ENCODE measurements at places on chromosomes 7 and 10. TPM values are rescaled to one million over a fixed set of nuclear protein-coding genes. Genes with fewer than 3 reads are reported as not detected.
A peak's percentile ranks its signal among the peaks of the same experiment; 100 is the strongest.

GRCh38 chr7:1560620-1561031 lies 4.6 kb upstream of the TMEM184A start:
- DNase-seq, result peak; percentile 38

DNA sequence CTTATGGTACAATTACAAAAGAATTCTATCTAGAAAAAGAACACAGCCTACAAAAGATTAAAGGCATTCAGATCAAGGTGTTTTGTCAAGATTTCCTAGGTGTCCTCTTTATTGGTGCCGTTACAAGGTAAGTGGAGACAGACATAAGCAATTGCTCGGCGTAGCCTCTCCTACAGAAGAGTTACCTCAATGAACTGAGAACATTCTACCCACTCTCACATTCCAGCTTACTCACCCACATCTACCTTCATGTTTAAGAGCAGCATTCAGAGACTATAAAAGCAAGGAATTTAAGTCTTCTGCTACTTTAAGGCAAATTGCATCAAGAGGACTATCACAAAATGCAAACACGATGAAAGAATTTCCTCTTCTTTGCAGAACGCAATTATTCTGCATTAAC lies 29.5 kb downstream of the MPP7 start:
- DNase-seq, result no peak

GRCh38 chr7:141676618-141677017 lies 25.3 kb downstream of the DENND11 start:
- no peak for DNase-seq

DNA sequence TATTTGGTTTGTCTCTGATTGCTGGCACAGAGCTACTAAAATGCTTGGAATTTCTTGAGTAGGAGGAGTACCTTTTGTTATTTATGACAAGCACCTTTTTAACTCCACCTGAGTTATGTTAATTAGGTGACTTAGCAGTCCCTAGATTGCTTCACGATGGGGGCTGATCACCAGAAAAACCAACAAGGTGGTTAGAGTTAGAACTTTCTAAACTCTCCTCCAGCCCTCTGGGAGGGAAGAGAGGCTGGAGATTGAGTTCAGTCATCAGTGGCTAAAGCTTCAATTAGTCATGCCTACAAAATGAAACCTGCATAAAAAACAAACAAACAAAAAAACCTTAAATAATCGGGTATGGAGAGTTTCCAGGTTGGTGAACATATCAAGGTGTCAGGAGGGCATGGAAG lies 23.6 kb upstream of the ING3 start:
- DNase-seq, result no peak

The FAM180A gene
- total RNA-seq, result 13.3 TPM

- no peak for DNase-seq
Measured at GRCh38 chr10:63977329-63977923, 456.2 kb downstream of the REEP3 start.

The PPIF gene
- 153 TPM for total RNA-seq

The MMD2 gene
- not detected for total RNA-seq

DNA sequence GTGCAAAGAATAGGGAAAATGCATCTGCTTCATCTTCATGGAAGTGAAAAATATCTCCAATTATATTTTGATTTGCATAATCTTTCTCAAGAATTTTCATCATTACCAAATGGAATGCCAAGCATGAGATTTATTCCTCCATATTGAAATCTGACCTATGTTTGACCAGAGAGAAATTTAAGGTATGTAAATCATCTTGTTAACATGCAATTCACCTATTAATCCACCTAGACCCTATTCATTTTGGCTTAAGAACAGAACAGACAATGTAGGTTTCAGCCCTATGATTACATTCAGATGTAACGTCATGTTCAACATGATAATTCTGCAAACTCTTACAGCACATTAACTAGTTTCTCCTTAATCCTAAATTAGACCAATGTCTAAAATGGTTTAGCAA lies 30.8 kb upstream of the TMEM140 start:
- DNase-seq, result no peak

GRCh38 chr10:115972426-115972825 lies 300.6 kb downstream of the GFRA1 start:
- DNase-seq, result no peak

The CYP3A4 gene
- total RNA-seq, result not detected

DNA sequence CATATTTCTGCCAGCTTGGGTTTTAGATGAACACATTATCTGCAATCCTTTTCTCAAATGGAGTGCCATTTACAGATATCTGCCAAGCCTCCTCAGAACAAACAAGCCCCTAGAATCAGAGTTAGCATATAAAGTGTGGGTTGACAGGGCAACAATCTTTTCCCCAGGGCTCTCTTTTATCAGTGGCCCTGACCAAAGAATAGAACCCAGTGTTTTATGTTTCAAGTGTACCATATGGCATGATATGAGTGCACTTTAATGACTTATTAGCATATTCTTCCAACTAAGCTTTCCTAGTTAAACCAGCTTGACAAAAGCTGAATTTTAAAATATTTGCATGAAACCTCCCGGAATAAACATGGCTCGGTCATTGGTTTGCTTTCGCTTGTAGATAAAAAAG lies 57.3 kb downstream of the EVX1 start:
- no peak for DNase-seq

GRCh38 chr10:69102440-69102839 lies 14.5 kb downstream of the SRGN start:
- DNase-seq, result no peak

- no peak for DNase-seq
Measured at GRCh38 chr7:15248514-15248913, 313.3 kb downstream of the AGMO start.

DNA sequence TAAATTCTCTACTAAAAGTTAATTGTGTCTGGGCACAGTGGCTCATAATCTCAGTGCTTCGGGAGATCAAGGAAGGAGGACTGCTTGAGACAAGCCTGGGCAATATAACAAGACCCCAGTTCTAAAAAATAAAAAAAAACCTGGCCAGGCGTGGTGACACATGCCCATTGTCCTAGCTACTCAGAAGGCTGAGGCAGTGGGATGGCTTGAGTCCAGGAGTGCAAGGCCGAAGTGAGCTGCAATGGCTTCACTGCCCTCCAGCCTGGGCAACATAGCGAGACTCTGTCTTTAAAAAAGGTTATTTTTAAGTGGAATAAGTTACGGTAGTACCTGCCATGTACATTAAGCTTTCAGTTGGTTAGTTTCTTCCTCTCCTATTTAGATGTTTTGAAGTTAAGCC lies 28.9 kb downstream of the CDK14 start:
- DNase-seq, result no peak

DNA sequence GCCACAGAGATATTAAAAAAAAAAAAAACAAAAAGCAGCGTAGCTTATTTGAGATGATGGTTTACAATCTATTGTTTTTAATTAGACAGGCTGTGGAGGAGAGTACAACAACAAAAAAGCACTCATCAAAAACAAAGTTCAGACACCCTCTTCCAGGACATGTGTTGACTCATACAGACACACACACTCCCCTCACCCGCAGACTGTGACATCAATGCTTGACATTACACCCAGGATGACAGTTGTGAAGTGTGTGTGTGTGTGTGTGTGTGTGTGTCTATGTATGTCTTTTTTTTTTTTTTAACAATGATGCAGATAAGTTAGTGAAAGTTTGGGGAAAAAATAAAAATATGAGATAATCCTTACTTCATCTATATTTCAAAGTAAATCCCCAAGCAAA lies 303.6 kb downstream of the GPAM start:
- DNase-seq, result no peak

- no peak for DNase-seq
Measured at GRCh38 chr10:84194424-84195043, at the start of gene CDHR1. Gene CDHR1 (plus strand): TSS chr10:84194537. CDS start chr10:84194761, 224 bp downstream.

The TET1 gene
- 2.8 TPM for total RNA-seq

DNA sequence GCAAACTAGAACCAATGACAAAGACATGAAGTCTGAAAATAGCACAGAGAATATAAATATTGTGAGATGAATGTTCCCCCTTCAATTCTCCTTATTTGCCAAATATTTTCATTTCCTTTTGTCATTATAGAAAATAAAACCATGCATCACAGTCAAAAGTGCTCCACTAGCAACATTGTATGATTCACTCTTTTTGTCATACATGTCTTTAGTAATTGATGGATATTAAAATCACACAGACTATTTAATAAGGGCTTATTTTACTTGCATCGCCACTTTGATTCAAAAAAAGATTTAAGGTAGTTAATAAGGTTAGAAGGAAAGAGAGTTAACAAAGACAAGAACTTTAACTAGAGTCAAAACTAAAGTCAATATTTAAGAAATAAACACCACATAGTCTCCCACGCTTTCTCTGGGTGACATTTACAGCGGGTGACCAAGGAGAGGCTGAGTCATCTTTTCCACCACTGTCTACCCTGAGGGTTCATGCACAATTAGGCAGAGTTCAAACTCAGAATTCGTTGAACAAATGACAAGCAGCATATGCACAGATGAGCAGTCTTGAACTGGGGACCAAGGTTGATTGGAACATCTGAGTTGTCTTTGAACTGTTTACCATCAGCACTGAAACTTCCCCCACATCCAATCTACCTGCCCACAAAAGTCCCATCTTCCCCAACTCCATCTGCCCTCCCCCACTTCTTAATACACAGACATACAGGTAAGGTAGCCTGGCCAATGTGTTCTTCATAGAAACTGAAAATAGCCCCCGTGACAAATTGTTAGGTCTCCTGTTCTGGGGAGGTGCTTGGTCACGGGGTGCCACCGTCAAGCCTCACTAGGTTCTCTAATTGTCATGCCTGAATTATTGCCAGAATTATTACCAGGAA lies 42.5 kb downstream of the C7orf25 start:
- DNase-seq, result no peak

The NKX1-2 gene
- not detected for total RNA-seq

The ZCWPW1 gene
- 3.7 TPM for total RNA-seq

The FAM241B gene
- total RNA-seq, result 4.5 TPM

The CNOT4 gene
- total RNA-seq, result 27.1 TPM

DNA sequence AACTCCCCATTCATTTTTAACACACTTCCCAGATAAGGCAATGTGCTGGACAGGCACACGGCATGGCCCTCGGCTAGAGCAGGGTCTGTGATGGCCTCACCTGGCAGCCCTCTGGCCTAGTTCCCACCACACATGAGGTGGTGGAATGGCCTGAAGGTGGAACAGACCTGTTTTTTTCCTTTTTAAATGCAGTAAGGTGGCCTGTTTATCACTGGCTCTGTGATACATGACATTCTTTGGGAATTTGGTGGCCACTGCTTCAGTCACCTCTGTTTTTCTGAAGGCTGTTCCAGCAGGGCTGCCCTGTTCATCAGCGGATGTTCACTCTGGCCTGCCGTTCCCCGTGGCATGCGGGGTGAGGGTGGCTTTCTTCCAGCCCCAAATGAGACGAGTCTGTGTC lies 36.6 kb downstream of the SHH start:
- DNase-seq, result no peak

The ZNF438 gene
- total RNA-seq, result 11.7 TPM

The GDF10 gene
- 1.6 TPM for total RNA-seq

Data from heart left ventricle (tissue), 16 donors.